ENCODE measurements at places on chromosomes 12 and 14. TPM values are rescaled to one million over a fixed set of nuclear protein-coding genes. Genes with fewer than 3 reads are reported as not detected.

The LUM gene
- total RNA-seq, result not detected

The SLC6A15 gene
- total RNA-seq, result not detected

The TMEM30B gene
- 19.6 TPM for total RNA-seq

The CEBPE gene
- total RNA-seq, result not detected

The ATF7IP gene
- 72.2 TPM for total RNA-seq

The ATXN2 gene
- 108 TPM for total RNA-seq

The RNASE1 gene
- 47.4 TPM for total RNA-seq

The BTBD7 gene
- total RNA-seq, result 30.1 TPM

The DDX51 gene
- total RNA-seq, result 16.2 TPM

The USP44 gene
- 1.3 TPM for total RNA-seq

The SLC6A13 gene
- not detected for total RNA-seq

The PTPRB gene
- total RNA-seq, result 1.9 TPM

The HOXC9 gene
- 7.5 TPM for total RNA-seq

The CCDC197 gene
- not detected for total RNA-seq

The GPRC5D gene
- not detected for total RNA-seq

The NXPH4 gene
- total RNA-seq, result 20.3 TPM

The TMCC3 gene
- 19.9 TPM for total RNA-seq

The RPL36AL gene
- 120 TPM for total RNA-seq

The CCDC60 gene
- total RNA-seq, result not detected

The LMNTD1 gene
- total RNA-seq, result not detected

The MORN3 gene
- total RNA-seq, result 1.8 TPM

The DPPA3 gene
- not detected for total RNA-seq

The SRRM4 gene
- not detected for total RNA-seq

The ZNF891 gene
- total RNA-seq, result 2.4 TPM

The C3AR1 gene
- total RNA-seq, result not detected

The SAMD15 gene
- total RNA-seq, result 7.8 TPM

The COCH gene
- 1.4 TPM for total RNA-seq

The KRT78 gene
- total RNA-seq, result 1.5 TPM

The CDH24 gene
- 16.4 TPM for total RNA-seq

The ASIC1 gene
- 3.5 TPM for total RNA-seq

The NEUROD4 gene
- not detected for total RNA-seq

The SIX4 gene
- total RNA-seq, result 35.7 TPM

The RNASE7 gene
- not detected for total RNA-seq

The RGS6 gene
- not detected for total RNA-seq

The PPM1H gene
- total RNA-seq, result 13.5 TPM

The MYH7 gene
- not detected for total RNA-seq

The RBP5 gene
- total RNA-seq, result 1.3 TPM

The CD4 gene
- 3.2 TPM for total RNA-seq

The GUCY2C gene
- total RNA-seq, result not detected

The DUSP16 gene
- 24.8 TPM for total RNA-seq

The DDX55 gene
- 17.5 TPM for total RNA-seq

The ZNF26 gene
- 20.6 TPM for total RNA-seq

The AQP5 gene
- total RNA-seq, result 0.45 TPM

The CATSPERB gene
- total RNA-seq, result not detected

The PLEKHD1 gene
- 0.65 TPM for total RNA-seq

The TAS2R7 gene
- total RNA-seq, result not detected

The ISCA2 gene
- total RNA-seq, result 83.2 TPM

The ARHGEF40 gene
- 13.0 TPM for total RNA-seq

The RFX4 gene
- total RNA-seq, result not detected

The SCNN1A gene
- 460 TPM for total RNA-seq

The A2M gene
- not detected for total RNA-seq

The RIMKLB gene
- total RNA-seq, result 56.9 TPM

The GPR135 gene
- total RNA-seq, result 15.2 TPM

The LRTM2 gene
- total RNA-seq, result not detected
